ENCODE measurements at places on chromosomes 3 and 15. TPM values are rescaled to one million over a fixed set of nuclear protein-coding genes. Genes with fewer than 3 reads are reported as not detected.

Gene CHRFAM7A
- total RNA-seq, result not detected

Gene HTR3E
- total RNA-seq, result not detected

Gene REC114
- total RNA-seq, result not detected

Gene EFCAB12
- 0.31 TPM for total RNA-seq

Gene PPARG
- 2.7 TPM for total RNA-seq

Gene FOXP1
- total RNA-seq, result 94.4 TPM

Gene MORC1
- not detected for total RNA-seq

Gene ISLR
- not detected for total RNA-seq

DNA sequence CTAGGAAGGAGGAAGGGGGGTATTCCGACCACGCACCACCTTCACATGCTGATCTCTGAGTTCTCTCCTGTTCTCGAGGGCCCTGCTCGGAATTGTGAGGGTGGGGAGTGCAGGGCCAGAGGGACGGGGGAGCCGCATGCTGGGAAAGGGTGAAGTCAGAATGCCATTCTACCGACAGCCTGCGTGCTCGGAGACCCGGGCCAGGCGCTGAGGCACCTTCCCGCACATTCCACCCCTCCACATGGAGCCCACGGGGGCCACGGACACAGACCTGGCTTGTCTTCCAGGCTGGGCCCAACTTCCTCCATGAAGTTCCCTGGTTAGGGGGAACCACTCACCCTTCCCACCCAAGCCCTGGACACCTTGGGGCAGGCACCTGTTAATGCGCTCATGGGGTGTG lies 28.7 kb upstream of the PIGZ start:
- no peak for DNase-seq

GRCh38 chr3:122982216-122983185 lies 45.1 kb downstream of the SEMA5B start:
- no peak for DNase-seq

- no peak for DNase-seq
Measured at GRCh38 chr15:35062738-35063099, 22.4 kb downstream of the NANOGP8 start.

GRCh38 chr3:186108106-186108940 lies 566 bp downstream of the ETV5 start:
- peak; percentile 40 for DNase-seq

DNA sequence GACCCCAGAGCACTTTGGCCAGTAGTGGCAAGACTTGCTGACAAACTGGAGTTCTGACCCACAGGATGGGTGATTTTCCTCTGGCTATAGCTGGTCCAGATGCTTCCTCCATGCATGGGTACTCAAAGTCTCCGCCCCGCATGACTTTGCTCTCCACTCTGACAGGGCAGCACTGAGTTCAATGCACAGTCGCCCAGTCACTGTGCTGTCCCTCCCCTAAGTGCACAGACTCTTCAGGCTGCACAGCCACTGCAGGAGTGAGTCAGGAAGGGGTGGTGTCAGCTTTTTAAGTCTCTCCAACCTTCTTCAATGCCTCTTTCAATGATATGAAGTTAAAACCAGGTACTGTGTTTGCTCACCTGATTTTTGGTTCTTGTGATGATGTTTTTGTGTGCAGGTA lies 17.8 kb downstream of the TEX9 start:
- DNase-seq, result no peak

DNA sequence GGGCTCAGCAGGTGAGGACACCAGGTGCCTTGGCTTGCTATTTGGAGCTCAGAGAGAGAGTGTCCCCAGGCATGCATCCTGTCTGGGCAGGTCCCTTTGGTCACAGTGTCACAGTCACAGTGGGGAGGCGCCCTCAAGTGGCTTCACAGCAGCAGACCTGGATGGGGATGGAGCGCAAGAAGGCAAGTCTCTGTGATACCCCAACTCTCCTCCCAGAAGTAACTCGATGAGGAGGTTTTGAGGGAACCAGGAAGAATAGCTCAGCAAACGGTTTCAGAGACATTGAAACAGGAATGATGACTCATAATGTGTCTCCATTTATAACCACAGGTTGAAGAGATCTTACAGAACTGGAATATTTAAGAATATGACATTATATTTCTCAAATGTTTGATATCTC lies 66.5 kb upstream of the SH3GL3 start:
- peak; percentile 55 for DNase-seq

DNA sequence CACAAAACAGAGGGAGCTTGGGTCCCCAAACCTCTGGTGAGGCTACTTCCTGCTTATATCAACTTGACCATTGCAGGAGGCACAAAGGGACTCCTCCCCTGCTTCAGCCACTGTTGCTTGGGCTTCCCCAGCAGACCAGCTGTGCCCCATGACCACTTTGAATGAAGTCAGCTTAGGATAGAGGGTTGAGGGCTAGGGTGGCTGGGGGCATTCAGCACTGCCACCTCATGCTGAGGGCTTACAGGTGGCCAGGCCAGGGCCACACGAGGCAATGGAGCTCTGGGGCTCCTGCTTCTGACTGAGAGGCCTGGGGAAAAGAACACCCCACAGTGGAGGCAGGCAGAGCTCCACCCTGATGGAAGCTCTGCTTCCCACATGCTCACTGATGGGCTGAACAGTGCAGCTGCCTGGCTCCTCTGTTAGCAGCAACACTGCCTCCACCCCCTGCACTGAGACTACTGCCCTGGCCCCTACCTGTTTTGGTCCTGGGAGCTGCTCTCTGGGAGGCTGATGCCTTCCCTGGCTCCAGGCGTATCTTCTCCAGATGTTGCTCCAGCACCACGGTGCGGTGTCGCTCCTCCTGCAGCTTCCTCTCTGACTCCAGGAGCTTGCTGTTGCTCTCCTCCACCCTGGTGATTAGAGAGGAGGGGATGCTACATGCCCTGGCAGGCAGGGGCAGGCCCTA lies 10.2 kb upstream of the HHATL start:
- no peak for DNase-seq

DNA sequence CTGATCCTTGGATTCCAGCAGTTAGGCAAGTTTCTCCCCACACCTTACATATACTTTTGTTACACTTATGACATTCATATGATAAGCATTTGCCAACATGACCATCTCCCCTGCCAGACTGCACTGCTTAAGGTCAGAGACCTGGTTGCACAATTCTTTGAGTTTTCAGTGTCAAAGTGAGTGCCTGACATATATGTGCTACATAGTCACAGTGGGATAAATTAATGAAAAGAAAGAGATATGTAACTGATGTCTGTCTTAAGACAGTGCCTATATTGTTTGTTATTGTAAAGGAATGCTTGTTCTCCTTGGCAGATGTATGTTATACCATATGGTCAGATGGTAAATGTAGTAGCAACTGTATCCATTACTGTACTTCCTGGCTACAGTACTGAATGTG lies 3.5 kb upstream of the DCUN1D1 start:
- no peak for DNase-seq

GRCh38 chr15:83699028-83699427 lies 45.1 kb downstream of the ADAMTSL3 start:
- DNase-seq, result no peak

DNA sequence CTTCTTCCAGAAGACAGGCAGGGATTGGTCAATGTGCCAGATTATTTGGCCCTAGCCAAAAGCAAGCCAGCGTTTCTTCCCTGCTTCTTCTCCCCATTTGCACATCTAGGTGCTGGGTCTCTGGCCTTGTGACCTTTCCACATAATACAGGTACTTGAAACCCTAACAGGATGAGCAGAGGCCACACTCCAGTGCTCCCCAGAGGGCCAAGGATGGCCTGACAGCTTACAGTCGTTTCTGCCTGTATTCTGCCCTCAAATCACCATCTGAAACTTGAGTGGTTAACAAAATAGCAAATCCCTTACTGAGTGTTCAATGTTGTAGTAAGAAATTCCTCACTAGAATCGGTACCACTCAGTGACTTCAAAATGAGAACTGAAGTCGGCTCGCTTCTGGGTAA lies 29.1 kb downstream of the MKRN2 start:
- no peak for DNase-seq

GRCh38 chr3:118755253-118755801 lies 279.3 kb downstream of the IGSF11 start:
- DNase-seq, result no peak

DNA sequence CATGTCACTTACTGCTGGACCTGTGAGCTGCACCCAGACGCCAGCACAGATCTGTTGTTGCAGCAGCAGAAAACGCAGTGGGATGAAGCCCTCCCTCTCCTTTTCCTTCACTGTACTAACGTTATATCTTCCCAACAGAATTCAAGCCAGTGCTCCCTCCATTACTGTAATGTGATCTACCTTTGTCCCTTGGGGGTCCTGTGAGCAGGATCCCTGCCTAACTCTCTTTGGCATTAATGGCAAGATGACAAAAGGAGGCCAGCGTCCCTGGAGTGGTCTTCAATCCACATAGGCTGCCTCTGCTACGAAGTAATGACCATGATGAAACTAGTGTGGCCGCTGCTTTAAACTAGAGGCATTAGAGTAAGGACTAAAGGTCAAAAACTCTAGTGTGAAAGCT lies 69.3 kb upstream of the SOX14 start:
- DNase-seq, result no peak

GRCh38 chr15:39869858-39870515 lies 50.1 kb downstream of the GPR176 start:
- DNase-seq, result no peak

GRCh38 chr15:60444289-60444912 lies 34.5 kb downstream of the ICE2 start:
- no peak for DNase-seq

DNA sequence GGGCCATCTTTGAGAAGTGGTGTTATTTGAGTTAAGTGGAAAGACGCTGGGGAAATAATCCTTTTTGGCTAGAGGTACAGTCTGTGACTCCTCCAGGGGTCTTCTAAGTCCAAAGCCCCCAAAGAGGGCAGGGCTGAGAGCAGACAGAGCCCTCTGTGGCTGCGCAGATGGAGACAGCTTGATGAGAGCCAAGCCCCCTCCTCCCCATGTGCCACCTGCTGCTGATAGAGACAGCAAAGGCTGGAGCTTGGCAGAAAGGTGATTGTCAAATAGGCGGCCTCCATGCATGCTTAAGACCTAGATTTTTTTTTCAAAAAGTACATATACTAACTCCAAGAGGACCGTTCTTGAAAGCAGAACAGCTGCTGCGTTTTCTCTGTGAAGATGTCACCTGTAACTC lies 72.4 kb downstream of the CRYGS start:
- DNase-seq, result no peak

DNA sequence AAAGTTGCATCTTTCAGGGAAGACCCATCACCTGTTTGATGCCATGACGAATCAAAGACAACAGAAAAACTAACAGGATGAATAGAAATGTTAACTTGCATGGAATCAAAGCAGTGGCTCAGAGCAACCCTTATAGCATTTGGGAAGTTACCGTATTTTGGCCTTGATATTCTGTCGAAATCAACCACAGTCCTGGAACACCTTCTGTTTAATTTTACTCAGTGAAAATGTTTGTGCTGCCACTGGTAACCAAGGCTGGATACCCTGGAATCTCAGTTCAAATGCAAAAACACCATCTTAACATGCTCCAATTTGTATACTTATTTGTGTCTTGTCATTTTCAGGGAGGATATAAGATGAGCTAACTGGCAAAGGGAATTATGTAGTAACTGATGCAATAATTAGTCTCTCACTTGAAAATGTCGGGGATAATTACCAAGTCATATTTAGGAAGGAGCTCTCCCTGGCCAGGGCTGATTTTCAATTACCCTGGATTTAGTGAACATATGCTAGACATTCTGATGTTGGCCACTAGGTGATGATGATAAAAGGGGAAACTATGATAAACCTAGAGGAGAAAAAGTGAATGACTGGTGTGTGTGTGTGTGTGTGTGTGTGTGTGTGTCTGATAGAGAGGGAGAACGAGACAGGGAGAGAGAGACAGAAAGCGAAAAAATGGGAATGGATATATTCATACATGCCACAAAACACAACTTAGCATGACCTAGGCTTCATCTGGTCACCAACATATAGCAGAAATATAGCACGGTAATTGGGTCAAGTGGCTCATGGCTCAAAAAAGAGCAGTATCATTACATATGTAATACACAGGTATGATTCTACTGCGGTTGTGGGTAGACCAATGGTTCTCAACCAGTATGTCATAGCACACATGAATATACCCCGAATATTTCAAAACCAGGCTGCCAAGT lies 19.0 kb upstream of the PRICKLE2 start:
- DNase-seq, result no peak

GRCh38 chr3:6771171-6771570 lies 89.7 kb upstream of the GRM7 start:
- no peak for DNase-seq

DNA sequence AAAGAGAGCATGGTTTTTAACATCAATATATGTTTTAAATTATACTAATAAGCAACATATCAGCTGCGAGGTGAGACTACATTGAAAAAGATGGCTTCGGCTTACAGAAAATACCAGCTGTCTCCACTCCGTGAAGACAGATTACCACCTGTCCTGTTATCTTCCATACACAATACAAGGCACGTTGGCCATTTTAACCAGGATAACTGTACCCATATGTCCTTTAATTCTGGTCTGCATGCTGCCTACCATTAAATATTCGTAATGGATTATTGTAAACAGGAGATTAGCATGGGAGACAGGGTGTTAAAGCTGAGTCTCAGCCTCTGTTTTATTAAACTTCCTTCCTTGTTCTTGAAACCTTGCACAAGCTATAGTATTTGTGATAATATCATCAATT lies 855.5 kb downstream of the ROBO1 start:
- no peak for DNase-seq

- DNase-seq, result no peak
Measured at GRCh38 chr3:123795471-123796251, 88.5 kb downstream of the MYLK start.

DNA sequence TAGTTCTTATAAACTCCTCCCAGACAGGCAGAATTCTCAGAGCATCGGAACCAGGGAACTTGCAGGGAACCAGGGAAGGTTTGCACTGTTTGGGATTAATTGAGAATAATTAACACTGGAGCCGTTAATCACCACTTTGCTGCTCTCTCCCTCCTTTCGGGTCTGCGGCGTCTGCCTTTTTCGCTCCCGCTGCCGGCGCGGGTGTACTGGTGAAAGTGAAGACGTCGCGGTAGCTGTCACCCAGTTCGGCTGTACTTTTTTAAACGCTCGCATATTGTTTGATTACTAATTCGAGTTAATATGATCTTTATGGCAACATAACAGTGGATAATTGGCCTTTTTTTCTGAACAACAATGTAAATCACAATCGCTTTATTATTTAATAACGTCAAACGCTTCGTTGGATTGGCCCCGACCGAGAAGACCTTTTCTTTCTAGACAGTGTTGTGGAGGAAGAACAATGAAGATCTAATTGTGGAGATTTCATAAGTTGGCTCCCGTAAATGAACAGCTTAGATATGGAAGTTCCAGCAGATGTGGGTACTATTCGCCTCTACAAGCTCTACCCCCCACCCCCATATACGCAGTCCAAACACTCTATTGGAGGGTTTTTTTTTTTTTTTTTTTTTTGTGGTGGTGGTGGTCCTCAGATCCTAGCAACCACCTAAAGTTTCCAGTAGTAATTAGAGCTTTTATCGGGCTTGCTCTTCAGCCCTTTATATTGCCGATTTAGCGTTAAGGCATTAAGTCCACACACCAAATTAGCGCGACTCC lies 12.7 kb downstream of the SOX2 start:
- no peak for DNase-seq

GRCh38 chr3:166304584-166304983 lies 467.4 kb upstream of the BCHE start:
- DNase-seq, result no peak

GRCh38 chr3:169663951-169664820 lies 674 bp upstream of the MECOM start:
- DNase-seq, result no peak
